ENCODE measurements at places on chromosomes 7 and 10.

- H3K4me1 ChIP-seq = no peaks in the 10 kb centered on the region
- H3K36me3 ChIP-seq = no peaks in the 10 kb centered on the region
- H3K4me3 ChIP-seq = no peak overlapping the region
- DNase-seq = peak; percentile 1
- no peaks in the 10 kb centered on the region for H3K27me3 ChIP-seq
- H3K27ac ChIP-seq = no peak overlapping the region
Measured at GRCh38 chr10:132469197-132469884, 68.2 kb upstream of the INPP5A start.

DNA sequence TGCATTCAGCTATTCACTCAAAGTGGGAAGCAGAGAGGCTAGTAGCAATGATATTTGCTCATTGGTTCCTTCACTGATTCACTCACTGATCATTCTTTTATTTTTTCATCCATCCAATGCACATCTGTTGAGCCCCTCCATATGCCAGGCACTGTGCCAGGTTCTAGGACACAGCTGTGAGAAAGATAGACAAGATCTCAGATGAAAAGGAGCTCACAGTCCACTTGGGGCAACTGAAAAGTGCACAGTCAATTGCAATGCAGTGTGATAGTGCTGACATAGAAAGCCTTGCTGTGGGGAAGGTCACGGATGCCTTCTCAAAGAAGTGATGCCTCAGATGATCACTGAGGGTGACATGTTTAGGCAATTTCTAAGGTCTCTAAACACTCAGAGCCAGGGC lies 262.3 kb downstream of the PTEN start:
- H3K36me3 ChIP-seq = no peaks in the 10 kb centered on the region
- no peak overlapping the region for H3K27ac ChIP-seq
- H3K4me3 ChIP-seq = no peak overlapping the region
- H3K27me3 ChIP-seq = no peaks in the 10 kb centered on the region

- no peak overlapping the region for H3K27ac ChIP-seq
- no peaks in the 10 kb centered on the region for H3K27me3 ChIP-seq
- H3K4me1 ChIP-seq = peaks cover 46% of the 10 kb centered on the region
- H3K4me3 ChIP-seq = no peak overlapping the region
- H3K36me3 ChIP-seq = no peaks in the 10 kb centered on the region
Measured at GRCh38 chr7:105811189-105811847, 65.1 kb downstream of the ATXN7L1 start.

DNA sequence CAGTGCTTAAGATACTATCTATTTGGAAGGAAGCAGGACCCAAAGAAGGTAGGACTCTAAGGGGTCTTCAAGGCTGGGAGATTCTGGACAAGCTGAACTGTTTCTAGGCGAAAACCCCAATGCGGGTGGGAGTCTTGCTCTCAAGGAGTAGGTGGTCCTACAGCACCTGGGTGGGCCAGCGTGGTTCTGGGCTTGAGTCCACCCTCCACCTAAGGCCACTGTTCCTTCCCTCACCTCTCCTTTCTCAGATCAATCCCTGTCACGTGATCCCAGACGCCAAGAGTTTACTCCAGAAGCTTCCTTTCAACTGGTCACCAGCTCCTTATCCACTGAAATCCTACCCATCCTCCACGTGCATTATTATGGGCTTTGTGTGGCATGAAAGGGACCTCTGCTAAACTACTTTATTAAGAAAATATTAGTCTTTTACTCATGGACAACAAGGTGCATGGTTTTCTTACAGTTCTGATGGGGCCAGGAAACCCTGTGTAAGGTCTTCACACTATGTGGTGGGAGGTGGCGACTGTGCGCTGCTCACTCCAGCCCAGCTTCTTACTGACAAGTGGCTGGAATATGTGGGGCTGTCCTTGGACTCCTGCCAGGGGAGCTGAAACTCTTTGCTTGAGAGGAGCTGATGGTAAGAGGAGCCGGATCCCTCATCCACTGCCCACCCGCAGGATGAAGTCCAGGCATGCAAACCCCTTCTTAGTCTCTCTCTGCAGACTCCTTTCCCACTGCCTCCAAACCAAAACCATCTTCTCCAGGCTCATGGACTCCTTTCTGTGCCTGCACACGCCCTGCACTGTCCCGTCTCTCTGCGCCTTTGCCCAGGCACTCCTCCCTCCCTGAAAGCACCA lies 1.6 kb downstream of the ZNF746 start:
- no peaks in the 10 kb centered on the region for H3K27me3 ChIP-seq
- H3K4me1 ChIP-seq = no peaks in the 10 kb centered on the region
- H3K4me3 ChIP-seq = no peak overlapping the region

DNA sequence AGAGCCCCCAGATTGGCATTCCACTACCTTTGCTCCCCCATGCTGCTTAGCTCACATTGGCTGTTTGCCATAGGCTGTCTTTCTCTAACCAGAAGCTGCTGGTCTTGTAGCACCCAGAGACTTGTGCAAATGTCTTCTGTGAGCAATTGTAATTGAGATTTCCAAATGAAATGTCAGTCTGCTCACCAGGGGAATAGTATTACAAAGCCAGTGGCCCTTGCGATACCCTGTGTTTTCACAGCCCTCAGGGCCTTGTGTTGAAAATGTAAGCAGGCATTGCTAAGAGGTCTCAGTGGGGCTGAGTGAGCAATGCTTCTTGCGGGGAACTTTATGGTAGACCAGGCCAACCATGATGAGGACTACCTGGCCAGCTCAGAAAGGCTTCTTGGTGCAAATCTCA lies 746.5 kb downstream of the LRMDA start:
- DNase-seq = no peak
- H3K36me3 ChIP-seq = no peaks in the 10 kb centered on the region
- H3K4me3 ChIP-seq = no peak overlapping the region
- peaks cover 3% of the 10 kb centered on the region for H3K4me1 ChIP-seq
- no peak overlapping the region for H3K27ac ChIP-seq

GRCh38 chr10:132057191-132057681 lies 8.5 kb upstream of the JAKMIP3 start:
- H3K36me3 ChIP-seq = no peaks in the 10 kb centered on the region
- no peak overlapping the region for H3K4me3 ChIP-seq
- no peak overlapping the region for H3K27ac ChIP-seq
- DNase-seq = no peak

DNA sequence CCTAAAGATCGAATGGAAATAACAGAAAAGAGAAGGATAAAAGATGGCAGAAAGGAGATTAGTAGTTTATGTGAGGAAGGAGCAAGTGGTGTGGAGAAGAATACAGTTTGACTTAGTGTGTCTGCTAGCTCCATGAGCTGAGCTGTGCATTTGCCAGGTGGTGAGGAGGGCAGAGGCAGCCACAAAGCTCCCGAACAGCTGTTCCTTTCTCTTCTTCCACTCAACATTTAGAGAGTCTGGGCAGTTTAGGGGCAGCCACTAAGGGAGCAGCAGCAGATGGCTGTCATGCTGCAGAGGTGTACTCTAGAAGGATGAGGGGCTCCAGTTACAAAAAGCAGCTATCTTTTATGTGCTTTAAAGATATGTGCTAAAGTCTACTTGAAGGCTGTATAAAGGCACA lies 674.4 kb downstream of the GRM8 start:
- H3K4me3 ChIP-seq = no peak overlapping the region
- H3K27ac ChIP-seq = no peak overlapping the region
- H3K36me3 ChIP-seq = no peaks in the 10 kb centered on the region
- DNase-seq = no peak
- no peaks in the 10 kb centered on the region for H3K4me1 ChIP-seq
- no peaks in the 10 kb centered on the region for H3K27me3 ChIP-seq

- H3K27ac ChIP-seq = no peak overlapping the region
- H3K4me1 ChIP-seq = no peaks in the 10 kb centered on the region
- H3K36me3 ChIP-seq = no peaks in the 10 kb centered on the region
- no peak for DNase-seq
Measured at GRCh38 chr10:115278294-115278693, 185.1 kb downstream of the ATRNL1 start.

DNA sequence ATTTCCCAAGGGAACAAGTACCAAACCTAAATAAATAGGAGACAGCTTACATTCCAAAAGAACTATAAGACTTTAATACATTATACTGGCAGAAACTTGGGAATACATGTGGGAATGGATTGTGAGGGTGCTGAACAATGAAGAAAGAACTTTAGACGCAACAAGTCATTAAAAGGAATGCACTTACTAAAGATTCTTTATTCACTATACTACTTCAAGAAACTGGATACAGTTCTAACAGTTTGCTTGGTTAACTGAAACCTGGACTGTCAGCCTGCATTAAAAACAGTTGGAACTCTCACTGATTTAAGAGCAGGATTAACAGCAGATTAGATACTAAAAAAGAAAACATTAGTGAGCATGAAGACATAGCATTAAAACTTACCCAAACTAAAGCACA lies 12.0 kb downstream of the CACUL1 start:
- peaks cover 4% of the 10 kb centered on the region for H3K4me1 ChIP-seq
- no peak for DNase-seq
- no peaks in the 10 kb centered on the region for H3K36me3 ChIP-seq
- H3K27me3 ChIP-seq = no peaks in the 10 kb centered on the region
- H3K27ac ChIP-seq = no peak overlapping the region
- no peak overlapping the region for H3K4me3 ChIP-seq

DNA sequence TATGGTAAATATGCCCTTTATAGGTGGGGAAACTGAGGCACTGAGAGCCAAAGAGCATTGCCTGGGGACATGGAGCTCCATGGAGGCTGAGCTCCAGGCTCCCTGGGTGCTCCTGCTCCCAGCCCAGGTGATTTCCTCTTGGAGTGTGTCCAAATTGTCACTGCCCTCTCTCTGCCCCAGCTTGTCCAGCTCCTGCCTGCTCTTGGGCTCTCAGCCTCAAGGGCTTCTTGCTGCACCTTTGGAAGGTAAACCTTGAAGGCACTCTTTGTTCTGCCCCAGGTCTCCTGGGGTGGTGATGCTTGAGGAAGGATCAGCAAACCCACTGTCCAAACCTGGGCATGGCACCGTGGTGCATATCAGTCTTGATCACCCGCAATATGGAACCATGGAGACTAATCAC lies 166.1 kb downstream of the RPS24 start:
- no peaks in the 10 kb centered on the region for H3K4me1 ChIP-seq
- no peak overlapping the region for H3K4me3 ChIP-seq
- no peak for DNase-seq

- no peaks in the 10 kb centered on the region for H3K4me1 ChIP-seq
- H3K4me3 ChIP-seq = no peak overlapping the region
- H3K36me3 ChIP-seq = no peaks in the 10 kb centered on the region
Measured at GRCh38 chr7:85593355-85593754, 406.5 kb upstream of the SEMA3D start.

GRCh38 chr7:143171697-143172096 lies 11.5 kb upstream of the TAS2R39 start:
- peaks cover 12% of the 10 kb centered on the region for H3K27me3 ChIP-seq
- no peaks in the 10 kb centered on the region for H3K4me1 ChIP-seq
- no peaks in the 10 kb centered on the region for H3K36me3 ChIP-seq
- DNase-seq = no peak
- H3K4me3 ChIP-seq = no peak overlapping the region

- no peaks in the 10 kb centered on the region for H3K36me3 ChIP-seq
- no peak overlapping the region for H3K27ac ChIP-seq
- H3K4me1 ChIP-seq = no peaks in the 10 kb centered on the region
- H3K27me3 ChIP-seq = no peaks in the 10 kb centered on the region
- DNase-seq = no peak
Measured at GRCh38 chr10:74234569-74234968, 83.5 kb downstream of the ADK start.

- H3K36me3 ChIP-seq = no peaks in the 10 kb centered on the region
- no peak for DNase-seq
- H3K27me3 ChIP-seq = peaks cover 28% of the 10 kb centered on the region
- no peaks in the 10 kb centered on the region for H3K4me1 ChIP-seq
- H3K27ac ChIP-seq = no peak overlapping the region
- no peak overlapping the region for H3K4me3 ChIP-seq
Measured at GRCh38 chr10:128463991-128464760, 338.0 kb upstream of the MKI67 start.

GRCh38 chr7:95246831-95247370 lies 77.4 kb downstream of the PON1 start:
- no peaks in the 10 kb centered on the region for H3K4me1 ChIP-seq
- H3K36me3 ChIP-seq = no peaks in the 10 kb centered on the region
- no peak overlapping the region for H3K27ac ChIP-seq
- no peak for DNase-seq
- H3K27me3 ChIP-seq = no peaks in the 10 kb centered on the region

DNA sequence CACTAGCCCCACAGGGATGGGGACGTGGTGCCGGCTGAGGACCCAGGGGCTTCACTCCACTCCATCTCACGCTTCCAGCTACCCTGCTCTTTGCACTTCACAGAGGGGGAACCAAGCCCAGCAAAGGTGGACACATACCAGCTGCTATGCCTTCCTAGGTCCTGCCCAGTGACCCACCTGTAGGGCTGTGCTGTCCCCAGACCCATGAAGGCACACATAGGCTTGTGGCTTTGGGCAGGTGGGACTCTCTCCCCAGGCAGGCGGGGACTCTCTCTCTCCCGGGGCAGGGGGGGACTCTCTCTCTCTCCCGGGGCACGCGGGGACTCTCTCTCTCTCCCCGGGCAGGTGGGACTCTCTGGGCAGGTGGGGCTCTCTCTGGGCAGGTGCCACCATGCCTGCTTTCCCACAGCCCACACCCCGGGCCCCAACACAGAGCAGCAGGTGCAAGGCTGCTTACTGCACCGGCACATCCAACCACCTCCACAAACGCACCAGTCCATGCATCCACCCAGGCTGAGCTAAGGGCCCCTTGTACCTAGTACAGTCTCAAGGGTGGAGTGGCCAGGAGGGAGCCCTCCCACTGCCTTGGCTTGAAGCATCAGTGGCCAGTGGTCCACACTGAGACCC lies 13.8 kb upstream of the GPR146 start:
- H3K4me1 ChIP-seq = peaks cover 54% of the 10 kb centered on the region
- no peaks in the 10 kb centered on the region for H3K27me3 ChIP-seq
- no peak overlapping the region for H3K4me3 ChIP-seq
- DNase-seq = no peak

GRCh38 chr10:31090894-31091607 lies 59.4 kb upstream of the ZNF438 start:
- no peak overlapping the region for H3K4me3 ChIP-seq
- no peaks in the 10 kb centered on the region for H3K4me1 ChIP-seq
- no peak for DNase-seq
- no peak overlapping the region for H3K27ac ChIP-seq

- peaks cover 28% of the 10 kb centered on the region for H3K36me3 ChIP-seq
- no peak overlapping the region for H3K27ac ChIP-seq
- peaks cover 39% of the 10 kb centered on the region for H3K4me1 ChIP-seq
- H3K27me3 ChIP-seq = no peaks in the 10 kb centered on the region
Measured at GRCh38 chr7:5702876-5703571, 78.4 kb downstream of the RNF216 start.

GRCh38 chr10:71242622-71243009 lies 30.2 kb downstream of the UNC5B start:
- H3K36me3 ChIP-seq = no peaks in the 10 kb centered on the region
- H3K27me3 ChIP-seq = peaks cover 24% of the 10 kb centered on the region
- DNase-seq = no peak
- H3K4me3 ChIP-seq = no peak overlapping the region
- H3K4me1 ChIP-seq = no peaks in the 10 kb centered on the region

- no peak overlapping the region for H3K4me3 ChIP-seq
- no peak overlapping the region for H3K27ac ChIP-seq
- DNase-seq = no peak
- no peaks in the 10 kb centered on the region for H3K36me3 ChIP-seq
Measured at GRCh38 chr10:77619964-77620703, 17.5 kb downstream of the KCNMA1 start.
